AG09309 (cell line): ENCODE measurements at places on chromosomes 2 and 18.

- no peak for DNase-seq
Measured at GRCh38 chr2:72794572-72794971, 31.3 kb downstream of the EXOC6B start.

GRCh38 chr18:361100-361732 is 93.4 kb upstream of the THOC1 start:
- DNase-seq, result no peak

- DNase-seq, result no peak
Measured at GRCh38 chr18:35495536-35496314, 2.0 kb downstream of the INO80C start.

GRCh38 chr2:239454507-239454906 is 53.7 kb upstream of the HDAC4 start:
- no peak for DNase-seq

- DNase-seq, result no peak
Measured at GRCh38 chr2:31504311-31504710, 76.4 kb downstream of the SRD5A2 start.

DNA sequence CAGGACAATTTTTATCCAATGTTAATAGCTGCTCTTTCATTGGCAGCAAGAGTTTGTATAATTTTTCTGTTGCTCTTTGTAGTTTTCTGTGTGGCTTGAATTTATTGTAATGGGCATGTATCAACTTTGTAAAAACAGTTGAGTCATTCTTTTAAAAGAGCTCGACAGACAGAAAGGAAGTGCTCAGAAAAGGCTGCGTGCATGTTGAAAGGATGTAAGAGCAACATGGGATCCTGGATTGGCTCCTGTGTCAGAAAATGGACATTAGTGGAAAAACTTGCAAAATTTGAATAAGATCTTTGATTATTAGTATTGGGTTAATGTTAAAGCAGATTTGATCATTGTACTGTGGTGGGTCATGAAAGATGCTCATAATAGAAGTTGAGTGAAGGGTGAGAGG is 93.3 kb upstream of the CDC42EP3 start:
- no peak for DNase-seq

- DNase-seq, result no peak
Measured at GRCh38 chr2:96532641-96533291, 3.8 kb upstream of the ARID5A start.

DNA sequence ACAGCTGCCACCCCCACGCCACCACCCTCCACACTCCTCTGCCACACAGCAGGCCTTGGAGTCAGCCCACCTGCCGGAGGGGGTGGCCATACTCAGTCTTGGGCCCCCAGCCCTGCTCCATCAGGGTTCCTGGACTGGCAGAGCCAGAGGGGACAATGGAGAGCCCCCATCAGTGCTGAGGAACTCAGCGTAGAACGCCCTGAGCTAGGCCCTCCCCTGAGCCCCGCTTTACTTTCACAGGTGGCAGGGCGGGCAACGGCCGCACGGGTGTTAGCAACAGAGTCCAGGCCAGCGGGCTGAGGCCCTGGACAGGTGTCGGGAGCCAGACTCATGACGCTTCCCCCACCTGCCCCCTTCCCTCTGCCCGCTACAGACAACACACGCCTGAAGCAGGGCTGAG is 47.1 kb downstream of the FOSL2 start:
- no peak for DNase-seq

DNA sequence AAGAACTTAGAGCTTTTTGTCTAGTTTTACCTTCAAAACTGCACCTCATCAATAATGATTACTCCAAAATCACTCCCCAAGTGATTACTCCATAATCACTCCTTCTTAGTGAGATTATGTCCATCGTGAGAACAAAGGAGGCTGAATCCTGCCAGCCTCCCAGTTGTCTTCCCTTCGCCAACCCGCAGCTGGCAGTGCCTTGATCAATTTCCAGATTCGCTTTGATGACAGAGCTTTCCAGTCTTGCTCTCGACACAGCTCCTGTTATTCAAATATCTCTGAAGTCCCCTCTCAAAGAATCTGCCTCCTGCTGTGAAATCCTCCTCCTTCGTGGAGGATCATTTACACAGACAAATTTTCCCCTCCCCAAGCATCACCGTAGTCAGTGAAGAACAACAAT is 237.7 kb downstream of the EIPR1 start:
- DNase-seq, result no peak

GRCh38 chr2:88521445-88522073 is 69.1 kb upstream of the FOXI3 start:
- no peak for DNase-seq

DNA sequence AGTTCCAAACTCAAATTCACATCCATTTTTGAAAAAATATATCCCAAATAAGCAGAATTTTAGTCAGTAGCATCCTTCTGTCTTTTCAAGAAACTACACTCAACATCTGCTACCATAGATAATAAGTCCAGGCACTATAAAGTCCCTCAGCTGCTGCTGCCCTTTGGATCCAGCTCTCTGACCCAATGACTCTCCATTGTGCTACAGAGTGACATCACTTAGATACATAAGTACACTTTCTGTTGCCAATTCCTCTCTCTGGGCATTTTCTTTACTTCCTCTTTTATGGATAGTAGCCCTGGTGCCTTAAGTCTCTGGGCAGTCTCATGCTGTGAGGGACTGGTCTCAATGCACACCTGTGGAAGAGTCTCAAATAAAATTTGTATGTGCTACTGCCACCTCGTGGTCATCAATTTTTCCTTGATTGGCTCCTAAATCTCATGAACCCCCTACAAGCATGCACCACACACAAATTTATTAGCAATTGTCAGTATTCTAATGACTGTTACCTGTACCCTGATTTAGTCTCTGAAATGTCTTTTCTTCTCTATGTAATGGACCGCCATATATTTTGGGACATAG is 219.2 kb downstream of the LRP1B start:
- DNase-seq, result no peak

DNA sequence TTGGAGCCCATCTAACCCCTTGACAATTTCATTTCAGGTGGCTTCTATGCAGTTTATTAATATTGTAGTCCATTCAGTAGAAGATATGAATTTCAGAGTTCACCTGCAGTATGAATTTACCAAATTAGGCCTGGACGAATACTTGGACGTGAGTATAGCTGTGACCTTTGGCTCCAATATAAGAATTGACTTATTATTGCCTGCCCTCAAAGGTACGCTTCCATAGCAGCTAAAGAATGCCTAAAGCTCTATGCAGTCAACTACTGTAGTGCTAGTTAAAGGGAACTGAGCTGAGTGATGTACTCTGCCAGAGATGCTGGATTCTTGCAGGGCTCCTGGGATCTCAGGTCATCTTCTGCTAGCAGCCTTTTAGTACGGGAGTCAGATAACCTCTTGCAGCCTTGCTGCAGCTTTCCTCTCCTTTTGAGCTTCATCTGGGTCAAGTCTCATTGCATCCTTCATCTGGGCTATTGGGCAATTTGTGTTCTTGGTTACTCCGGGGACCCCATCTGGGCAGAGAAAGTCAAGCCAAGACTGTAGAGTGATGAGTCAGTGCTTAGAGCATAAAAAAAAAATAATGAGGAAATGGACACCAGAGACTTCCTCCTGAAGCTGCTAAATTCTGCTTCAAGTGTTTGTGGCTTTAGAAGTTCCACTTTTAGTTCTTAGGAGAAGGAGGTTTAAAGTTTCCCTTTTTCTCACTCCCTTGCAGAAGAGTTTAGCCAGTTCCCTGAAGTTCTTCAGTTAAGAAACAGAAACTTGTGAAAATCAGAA is 105.6 kb downstream of the PRPF40A start:
- peak; percentile 55 for DNase-seq

- no peak for DNase-seq
Measured at GRCh38 chr18:26317398-26317797, 91.2 kb downstream of the TAF4B start.

DNA sequence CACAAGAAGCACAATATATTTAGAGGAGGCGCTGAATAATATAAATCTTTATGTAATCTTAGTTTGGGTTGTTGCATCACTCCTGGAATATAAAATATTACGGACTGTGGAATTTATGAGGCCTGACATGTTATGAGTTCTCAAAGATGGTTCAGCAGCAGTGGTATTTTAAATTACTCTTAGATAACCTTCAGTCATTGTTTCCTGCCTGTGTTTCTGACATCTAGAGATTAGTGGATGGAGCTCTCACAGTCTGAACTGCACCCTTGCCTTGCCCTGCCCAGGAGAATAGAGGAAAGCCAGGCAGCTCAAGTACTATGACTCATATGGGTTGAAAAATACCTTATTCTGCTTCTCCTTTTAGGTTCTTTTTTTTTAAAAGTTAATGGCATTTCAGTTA is 70.0 kb downstream of the ACSL3 start:
- no peak for DNase-seq

- no peak for DNase-seq
Measured at GRCh38 chr2:189178726-189179569, 613 bp downstream of the COL5A2 start.

GRCh38 chr2:98487101-98487805 is 42.6 kb downstream of the INPP4A start:
- no peak for DNase-seq

DNA sequence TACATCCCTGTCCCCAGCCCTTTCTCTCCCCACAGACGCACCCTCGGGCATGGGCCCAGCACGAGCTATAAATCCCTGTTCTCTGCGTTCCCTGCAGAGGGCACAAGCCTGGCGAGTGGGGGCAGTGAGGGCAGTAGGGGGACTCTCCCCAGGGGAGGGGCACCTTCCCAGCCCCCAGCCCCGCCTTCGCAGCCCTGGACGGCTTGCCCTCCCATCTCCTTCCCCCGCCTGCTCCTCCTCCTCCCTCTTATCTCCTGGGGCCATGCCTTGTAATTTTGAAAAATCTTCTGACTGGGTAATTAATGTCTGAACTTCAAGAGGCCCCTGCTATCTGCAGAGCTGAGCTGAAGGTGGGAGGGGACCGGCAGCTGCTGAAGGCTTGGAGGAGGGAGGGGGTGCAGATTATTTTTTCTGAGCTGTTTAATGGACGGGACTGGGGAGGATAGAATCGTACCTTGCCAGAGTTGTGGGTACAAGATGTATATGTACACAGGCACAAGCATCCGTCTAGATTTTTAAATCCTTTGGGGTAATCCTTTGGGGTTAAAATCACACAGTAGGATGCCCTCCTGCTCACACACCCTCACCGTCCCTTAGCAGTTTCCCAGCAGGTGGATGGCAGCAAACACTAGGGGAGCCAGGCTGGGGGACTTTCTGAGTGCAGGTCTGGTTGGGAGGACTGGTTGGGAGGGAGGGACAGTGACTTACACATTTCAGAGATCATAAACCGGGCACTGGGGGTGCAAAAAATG is 121.9 kb downstream of the SMAD7 start:
- DNase-seq, result no peak
